ENCODE measurements at places on chromosomes 5 and 9.

GRCh38 chr5:41143131-41143901 is 70.0 kb downstream of the C6 start:
- DNase-seq, result no peak

DNA sequence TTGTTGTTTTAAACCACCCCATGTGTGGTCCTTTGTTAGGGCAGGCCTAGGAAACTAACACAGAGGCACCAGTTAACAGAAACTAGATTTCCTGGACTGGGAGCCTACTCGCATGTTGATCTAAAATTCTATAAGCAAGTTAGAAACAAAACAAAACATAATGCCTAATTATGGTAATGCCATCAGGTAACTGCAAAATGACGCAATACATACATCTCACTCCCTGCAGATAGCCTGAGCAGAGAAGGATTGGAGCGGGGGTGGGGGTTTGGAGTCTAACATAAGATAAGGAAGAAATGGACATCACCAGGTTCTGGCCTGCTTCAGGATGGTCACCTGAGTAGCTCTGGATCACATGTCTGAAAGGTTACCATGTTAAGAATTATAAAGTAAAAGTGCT is 113.4 kb upstream of the CTSL start:
- no peak for DNase-seq

DNA sequence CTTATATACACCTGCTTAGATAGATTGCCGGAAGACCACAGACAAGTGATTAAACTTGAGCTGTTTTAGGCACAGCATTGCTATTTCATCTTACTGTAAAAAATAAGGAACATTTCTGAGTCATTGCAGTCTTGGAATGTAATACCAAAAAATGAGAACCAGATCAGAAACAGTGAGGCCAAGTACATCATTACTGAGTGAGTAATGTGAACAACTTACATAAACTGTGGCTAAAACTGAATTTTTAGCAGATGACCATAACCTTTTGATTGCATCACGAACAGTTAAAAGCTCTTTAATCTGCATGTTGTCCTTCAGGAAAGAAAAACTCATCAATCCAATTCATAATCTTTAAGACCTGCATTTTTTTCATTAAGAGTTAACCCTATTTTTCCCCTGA is 157.1 kb upstream of the FGF10 start:
- no peak for DNase-seq

- DNase-seq, result no peak
Observed at GRCh38 chr9:13485068-13485596, 205.6 kb upstream of the MPDZ start.

GRCh38 chr5:177430140-177430951 is 3.9 kb downstream of the GRK6 start:
- no peak for DNase-seq

DNA sequence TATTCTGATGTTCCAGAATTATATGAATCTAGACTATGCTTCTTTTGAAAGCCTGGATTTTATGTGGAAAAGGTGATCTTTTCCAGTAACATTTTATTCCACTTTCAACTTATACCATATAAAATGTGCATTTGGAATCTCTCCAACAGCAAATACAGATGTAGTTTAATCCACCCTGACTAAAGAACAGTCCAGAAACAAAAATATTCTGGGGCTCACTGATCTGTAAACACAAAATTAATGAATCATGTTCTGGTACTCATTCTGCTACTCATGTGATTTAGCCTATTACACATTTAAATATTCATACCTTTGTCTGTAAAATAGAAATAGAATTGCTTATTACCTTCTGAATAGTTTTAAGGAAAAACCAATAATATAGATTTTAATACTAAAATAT is 125.8 kb downstream of the ARRDC3 start:
- no peak for DNase-seq

- no peak for DNase-seq
Observed at GRCh38 chr5:171340491-171340890, 31.4 kb downstream of the TLX3 start.

DNA sequence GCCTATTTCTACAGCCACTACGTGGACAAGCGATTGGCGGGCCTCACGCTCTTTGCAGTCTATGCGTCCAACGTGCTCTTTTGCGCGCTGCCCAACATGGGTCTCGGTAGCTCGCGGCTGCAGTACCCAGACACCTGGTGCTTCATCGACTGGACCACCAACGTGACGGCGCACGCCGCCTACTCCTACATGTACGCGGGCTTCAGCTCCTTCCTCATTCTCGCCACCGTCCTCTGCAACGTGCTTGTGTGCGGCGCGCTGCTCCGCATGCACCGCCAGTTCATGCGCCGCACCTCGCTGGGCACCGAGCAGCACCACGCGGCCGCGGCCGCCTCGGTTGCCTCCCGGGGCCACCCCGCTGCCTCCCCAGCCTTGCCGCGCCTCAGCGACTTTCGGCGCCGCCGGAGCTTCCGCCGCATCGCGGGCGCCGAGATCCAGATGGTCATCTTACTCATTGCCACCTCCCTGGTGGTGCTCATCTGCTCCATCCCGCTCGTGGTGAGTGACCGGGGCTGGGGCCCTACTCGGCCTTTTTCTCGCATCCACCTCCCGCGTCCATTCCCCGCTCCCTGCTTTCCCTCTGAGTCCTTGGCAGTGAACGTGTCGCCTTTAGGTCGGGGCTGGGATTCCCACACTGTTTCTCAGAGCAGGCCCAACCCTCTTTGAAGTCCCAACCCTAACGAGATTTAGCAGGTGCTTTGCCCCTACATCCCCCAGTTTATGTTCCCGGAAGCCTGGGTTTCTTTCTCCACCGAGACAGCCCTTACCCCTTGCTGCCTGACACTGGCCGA is 1.8 kb downstream of the PTGER4 start:
- peak; percentile 69 for DNase-seq

DNA sequence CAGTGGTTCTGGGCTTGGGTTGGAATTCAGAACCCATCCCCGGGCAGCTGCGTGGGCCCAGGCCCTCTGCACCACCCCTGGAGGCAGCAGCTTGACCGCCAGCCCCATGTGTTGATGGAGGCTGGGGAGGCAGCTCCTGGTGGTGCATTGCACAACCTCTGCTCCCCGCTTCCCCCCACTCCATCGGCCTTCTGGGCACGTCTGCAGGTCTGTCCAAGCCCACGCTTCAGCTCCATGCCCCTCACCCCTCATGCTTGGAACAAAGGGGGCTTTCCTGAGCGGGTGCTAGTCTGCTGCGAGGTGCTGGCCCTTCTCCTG is 1.4 kb downstream of the NCS1 start:
- DNase-seq, result peak; percentile 54

DNA sequence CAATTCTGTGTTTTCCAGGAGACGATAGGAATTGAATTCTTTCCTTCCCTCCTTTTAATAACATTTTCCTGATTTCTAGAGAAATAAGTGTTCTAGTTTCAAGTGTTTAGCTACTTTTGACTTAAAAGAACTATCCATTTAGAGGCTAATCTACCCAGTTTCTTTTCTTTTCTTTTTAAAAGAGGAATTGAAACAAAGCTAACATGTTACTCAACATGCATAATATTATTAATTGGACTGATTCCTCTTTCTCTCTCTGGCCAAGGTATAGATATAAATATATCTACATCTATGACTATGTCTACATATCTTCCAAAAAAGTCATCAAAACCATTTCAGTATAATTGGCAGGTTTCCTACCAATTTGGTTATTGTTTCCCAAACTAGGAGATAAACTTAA is 309.8 kb downstream of the TRPM3 start:
- DNase-seq, result no peak

GRCh38 chr9:81650586-81651515 is 38.5 kb downstream of the TLE1 start:
- DNase-seq, result no peak

DNA sequence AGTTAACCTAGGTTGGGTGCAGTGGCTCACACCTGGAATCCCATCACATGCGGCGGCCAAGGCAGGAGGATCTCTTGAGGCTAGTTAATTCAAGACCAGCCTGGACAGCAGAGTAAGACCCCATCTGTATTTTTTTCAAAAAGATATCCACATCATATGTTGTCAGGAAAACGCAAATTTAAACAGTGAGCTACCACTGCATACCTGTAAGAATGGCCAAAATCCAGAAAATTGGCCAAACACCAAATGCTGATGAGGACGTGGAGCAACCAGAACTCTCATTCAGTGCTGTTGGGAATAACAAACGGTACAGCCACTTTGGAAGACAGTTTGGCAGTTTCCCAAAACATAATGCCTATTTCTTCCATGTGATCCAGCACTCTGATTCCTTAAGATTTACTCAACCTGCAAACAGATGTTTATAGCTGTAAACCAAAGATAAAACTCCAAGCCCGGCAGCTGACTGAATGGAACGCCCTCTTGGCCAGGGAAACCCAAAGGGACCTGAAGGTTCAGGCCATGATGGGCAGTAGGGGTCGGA is 12.4 kb downstream of the CEL start:
- DNase-seq, result no peak

- no peak for DNase-seq
Observed at GRCh38 chr5:92309336-92309991, 926.3 kb upstream of the ARRDC3 start.

DNA sequence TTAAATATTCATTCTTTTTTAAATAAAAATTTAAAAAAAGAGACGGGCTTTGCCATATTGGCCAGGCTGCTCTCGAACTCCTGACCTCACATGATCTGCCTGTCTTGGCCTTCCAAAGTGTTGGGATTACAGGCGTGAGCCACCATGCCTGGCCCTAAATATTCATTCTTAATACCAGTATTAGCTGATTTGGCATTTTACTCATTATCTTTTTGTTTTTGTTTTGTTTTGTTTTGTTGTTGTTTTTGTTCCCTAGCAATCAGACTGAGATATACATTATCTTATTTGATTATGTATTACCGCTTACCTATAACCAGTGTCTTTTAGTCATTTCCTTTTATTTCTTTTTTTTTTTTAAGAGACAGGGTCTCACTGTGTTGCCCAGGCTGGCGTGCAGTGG is 37.9 kb downstream of the RNF44 start:
- DNase-seq, result no peak

- no peak for DNase-seq
Observed at GRCh38 chr9:72907421-72907820, 45.4 kb downstream of the ALDH1A1 start.

DNA sequence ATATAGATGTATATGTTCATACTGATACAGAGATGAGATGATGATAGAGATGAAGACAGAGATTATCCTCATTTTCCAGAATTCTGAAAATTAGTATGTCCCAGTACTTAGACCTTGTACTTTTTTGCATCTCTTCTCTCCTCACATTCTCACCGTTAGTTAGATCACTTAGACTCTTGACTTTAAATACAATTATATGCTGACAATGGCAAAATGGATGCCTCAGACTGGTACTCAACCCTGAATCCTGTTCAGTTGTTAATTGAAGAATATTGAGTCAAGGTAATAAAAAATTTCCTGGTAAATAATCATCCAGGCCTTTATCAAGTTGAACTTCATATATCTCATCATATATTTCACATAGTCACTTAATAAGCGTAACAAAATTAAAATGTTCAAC is 505.4 kb downstream of the EFNA5 start:
- no peak for DNase-seq
